Kasumi-1 (cell line): ENCODE measurements at places on chromosomes 13 and 19.

GRCh38 chr19:5000120-5000611, 31.3 kb downstream of the KDM4B start:
- no peak for DNase-seq

- no peak for DNase-seq
Observed at GRCh38 chr19:48703316-48703715, 7.5 kb downstream of the FUT2 start.

DNA sequence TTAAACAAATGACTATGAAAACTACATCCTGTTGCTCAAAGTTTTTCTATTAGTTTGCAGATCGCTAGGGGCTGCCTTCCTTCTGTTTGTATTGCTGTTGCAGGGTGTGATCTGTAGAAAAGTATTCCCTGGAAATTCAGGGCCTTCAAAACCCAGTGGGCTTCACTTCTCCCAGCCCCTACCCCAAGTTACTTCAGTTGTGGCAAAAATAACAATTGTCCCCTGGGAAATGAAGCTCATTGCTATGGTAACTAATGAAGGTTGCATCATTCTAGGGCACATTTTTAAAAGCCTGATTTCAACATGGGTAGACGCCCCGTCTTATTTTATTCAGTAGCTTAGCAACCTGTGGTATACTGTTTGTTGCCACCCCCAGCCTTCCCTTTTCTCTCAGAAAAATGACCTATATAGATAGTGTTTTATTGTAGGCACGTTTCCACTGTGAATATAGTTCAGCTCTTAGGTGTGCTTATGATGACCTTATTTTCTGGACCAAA, 60.9 kb downstream of the WDFY2 start:
- peak; percentile 74 for DNase-seq

DNA sequence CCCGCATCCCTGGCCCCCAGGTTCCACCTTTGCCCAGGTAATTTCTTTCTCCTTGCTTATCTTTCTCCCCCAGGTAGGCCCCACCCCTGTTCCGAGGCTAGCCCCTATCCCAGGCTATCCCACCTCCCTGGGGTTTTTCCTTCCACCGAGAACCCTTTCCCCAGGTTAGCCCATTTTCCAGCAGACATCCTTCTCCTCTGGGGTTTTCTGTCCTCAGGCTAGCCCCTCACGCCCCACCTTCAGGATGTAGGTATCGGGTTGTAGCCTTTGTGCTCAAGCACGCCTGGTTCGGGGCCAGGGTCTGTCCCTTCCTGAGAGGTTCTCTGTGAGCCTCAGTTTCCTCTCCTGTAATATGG, 837 bp downstream of the FSD1 start:
- DNase-seq: no peak

GRCh38 chr19:5894704-5895349, 8.8 kb downstream of the NDUFA11 start:
- no peak for DNase-seq

DNA sequence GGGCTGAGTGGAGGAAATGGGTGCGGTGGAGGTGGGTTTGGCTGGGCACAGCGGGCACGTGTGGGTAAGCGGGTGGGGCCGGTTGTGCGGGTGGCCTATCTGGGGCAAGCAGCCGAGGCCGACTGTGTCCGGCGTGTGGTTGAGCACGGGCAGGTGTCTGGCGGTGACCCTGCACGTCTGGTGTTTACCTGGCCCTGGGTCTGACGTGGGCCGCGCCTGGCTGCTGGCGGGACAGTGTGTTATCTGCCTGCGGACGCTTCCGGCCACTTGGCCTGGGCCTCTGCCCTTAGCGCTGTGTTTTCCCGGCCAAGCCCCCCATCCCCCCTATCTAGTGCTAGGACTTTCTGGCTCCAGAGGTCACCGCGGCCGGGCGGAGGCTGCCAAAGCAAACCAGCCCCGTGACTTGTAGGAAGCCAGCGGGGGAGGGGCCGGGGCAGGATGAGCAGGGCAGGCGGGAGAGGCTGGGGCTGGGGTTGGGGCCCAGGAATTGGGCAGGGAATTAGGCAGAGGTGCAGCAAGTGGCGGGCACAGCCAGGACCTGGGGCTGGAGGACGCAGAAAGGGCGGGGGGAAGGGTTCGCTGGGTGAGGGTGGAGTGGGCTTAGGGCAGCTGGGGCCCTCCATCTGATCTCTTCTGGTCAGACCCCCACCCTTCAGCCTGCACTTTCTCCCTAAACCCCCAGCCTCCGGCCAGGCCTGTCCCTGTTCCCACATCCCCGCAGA, 534 bp upstream of the HPN start:
- DNase-seq: peak; percentile 17

GRCh38 chr13:112855859-112856258, 113.2 kb upstream of the MCF2L start:
- no peak for DNase-seq

- DNase-seq: no peak
Observed at GRCh38 chr13:46369506-46370277, 17.4 kb downstream of the RUBCNL start.

GRCh38 chr19:49690079-49690655, 749 bp upstream of the CPT1C start:
- no peak for DNase-seq

- DNase-seq: no peak
Observed at GRCh38 chr13:57353831-57354230, 186.8 kb downstream of the PRR20E start.

DNA sequence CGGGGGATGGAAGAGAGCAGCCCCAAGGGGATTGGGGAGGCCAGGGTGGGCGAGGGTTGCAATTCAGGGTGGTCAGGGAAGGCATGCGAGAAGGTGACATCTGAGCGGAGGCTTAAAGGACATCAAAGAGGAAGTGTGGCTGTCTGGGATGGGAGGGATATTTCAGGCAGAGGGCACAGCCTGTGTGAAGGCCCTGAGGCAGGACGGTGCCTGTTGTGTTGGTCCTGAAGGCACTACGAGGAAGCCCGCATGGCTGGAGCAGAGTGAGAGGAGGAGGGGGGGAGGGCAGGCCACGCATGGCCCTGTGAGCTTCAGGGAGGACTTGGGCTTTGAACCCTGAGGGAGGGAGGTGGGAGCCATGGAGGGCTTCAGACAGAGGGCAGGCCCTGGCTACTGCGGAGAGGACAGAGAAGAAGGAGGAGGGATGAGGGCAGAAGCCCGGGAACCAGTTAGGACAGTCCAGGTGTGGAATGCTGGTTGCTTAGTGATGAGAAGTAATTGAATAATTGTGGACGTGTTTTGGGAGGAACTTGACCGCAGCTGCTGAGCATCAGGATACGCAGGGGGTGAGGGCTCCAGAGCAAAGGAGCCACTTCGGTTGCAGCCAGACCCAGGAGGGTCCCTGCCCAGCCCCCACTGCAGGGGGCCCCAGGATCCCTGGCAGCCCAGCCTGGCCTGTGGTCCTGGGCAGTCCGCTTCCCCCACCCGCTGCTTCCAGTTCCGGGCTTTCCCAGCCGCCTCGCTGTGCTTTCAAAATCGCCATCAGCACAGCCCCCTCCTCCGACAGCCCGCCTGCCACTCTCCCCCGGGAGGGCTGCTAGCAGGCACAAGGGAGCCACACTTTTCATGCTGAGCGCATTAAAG, 6.2 kb downstream of the TLE6 start:
- no peak for DNase-seq

GRCh38 chr19:5067678-5068077, 98.8 kb downstream of the KDM4B start:
- DNase-seq: no peak

- DNase-seq: no peak
Observed at GRCh38 chr13:90979059-90979458, 368.4 kb upstream of the MIR17HG start.

GRCh38 chr19:41384351-41384750, 8.0 kb downstream of the TMEM91 start:
- DNase-seq: no peak

DNA sequence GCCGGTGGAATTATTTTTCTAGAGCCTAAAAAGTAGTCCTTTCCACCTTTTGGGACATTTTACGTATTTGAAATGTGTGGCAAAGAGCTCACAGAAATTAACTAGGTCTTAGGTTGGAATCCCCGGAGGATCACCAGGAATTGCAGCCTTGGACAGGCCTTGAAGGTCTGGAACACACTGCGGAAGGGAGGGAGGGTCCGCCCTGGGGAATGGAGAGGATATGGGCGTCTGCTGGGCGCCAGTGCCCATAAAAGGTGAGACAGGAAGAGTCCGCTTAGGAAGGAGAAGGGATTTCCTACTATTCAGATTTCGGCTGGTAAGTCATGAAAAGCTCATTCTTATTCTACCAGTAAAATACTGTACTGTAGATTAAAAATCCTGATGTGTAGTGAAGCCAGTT, 111.9 kb downstream of the COL4A2 start:
- DNase-seq: no peak

DNA sequence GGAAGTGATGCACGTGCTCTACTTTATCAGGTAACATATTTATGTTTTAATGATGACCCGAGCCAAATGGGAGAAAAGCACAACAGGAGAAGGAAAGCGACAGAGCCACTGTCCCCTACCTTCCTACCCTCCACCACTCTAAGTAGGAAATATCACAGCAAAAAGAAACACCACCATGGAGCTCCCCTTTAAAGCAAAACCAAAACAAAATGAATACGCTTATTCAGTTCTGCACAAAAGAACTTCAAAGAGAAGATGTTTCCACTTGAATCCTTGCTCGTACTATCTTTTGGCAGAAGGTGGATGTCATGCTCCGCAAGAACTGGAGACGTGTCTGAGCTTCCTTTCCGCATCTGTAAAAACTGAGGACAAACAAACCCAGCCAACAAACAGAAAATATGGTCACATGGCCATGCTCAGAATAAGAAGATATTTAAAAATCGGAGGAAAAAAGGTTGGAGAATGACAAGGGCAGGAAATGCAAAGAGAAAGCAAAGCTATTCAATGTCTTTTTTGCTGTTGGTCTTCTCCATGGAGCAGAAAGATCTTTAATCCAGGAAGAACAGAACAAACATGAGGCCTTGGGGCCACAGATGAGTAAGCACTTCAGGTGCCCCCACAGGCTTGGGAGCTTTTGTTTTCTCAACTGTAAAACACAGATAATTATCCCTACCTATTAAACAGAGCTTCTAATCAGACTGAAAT, 19.5 kb downstream of the N4BP2L1 start:
- DNase-seq: no peak

DNA sequence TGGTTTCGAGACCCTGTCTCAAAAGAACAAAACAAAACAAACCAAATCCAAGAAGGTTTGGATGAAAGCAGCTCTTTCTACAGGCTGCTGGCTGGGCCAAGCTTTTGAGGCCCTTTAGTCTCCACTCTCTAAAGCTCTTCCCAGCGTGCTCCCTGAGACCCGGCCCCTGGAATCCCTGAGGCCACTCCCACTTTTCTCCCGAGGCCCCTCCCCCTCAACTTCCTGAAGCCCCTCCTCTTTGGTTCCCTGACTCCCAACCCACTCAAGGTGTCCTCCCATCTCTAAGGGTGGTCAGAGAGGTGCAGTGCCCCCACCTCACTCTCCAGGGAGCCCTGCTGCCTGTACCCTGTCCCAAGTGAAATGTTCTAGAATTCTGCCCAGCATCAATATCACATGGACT, 10.6 kb downstream of the ERICH6B start:
- no peak for DNase-seq

DNA sequence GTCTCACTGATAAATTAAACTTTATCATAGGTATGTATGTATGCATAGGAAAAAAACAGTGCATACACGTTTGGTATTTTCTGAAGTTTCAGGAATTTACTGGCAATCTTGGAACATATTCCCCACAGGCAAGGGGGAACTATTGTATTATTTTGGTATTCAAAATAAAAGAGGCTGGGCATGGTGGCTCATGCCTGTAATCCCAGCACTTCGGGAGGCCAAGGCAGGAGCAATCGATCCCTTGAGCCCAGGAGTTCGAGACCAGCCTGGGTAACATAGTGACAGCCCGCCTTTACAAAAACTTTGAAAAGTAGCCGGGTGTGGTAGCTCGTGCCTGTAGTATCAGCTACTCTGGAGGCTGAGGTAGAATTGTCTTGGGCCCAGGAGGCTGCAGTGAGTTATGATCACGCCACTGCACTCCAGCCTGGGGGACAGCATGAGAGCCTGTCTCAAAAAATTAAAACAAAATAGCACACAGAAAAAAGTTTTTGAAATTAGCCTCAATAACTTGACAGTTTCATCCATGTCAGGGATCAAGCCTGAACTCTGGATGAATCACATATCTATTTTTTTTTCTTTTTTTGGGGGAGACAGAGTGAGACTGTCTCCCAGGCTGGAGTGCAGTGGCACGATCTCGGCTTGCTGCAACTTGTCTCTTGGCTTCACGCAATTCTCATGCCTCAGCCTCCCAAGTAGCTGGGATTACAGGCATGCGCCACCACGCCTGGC, 29.1 kb upstream of the HOMER3 start:
- no peak for DNase-seq

GRCh38 chr13:44362394-44363040, 11.1 kb upstream of the SERP2 start:
- DNase-seq: no peak

GRCh38 chr13:78589206-78589605, 14.1 kb downstream of the POU4F1 start:
- DNase-seq: no peak

DNA sequence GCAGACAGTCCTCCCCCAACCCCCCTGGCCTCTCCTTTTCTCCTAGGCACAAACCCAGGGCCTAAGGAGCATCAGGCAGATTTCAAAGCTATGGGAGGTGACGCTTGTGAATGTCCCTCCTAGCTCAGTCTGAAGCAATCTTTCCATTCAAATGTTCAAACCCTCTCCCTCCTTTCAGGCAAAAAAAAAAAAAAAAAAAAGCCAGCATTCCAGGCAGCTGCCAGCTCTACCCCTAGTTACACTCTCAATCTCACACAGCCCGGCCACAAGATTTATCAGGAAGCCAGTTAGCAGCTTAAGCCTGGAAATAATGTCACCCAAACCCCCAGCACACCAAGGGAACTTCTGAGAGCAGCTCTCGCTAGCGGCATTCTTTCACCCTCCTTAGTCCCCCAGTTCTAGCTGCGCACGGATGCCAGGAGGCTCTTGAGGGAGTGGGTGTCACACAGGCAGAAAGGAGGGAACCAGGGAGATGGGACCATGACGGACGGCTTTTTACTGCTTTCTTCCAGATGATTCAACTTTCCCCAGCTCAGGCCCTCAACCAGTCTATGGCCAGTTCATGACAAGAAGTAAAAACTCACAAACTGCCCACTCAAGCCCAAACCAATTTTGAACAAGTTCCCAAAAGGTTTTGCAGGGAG, 6.3 kb downstream of the SH3GL1 start:
- no peak for DNase-seq

DNA sequence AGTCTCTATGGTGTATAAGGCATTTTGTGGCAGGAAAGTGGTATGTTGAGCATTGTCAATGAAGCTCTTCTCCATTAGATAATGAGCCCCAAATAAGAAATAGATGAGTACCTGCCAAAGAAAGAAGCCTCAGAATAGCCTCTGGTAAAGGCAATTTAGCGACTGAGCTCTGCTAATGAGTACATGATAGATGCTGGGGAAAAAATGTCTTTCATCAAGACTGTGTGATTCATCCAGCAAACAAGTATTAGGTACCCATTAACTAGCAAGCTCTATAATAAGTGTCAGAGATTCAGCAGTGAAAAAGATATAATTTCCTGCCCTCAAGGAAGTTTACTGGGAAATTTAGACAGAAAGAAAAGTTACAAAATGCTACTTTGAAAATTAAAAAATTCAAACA, 294.6 kb downstream of the ITGBL1 start:
- DNase-seq: no peak
